ENCODE measurements at places on chromosomes 3 and 15. TPM values are rescaled to one million over a fixed set of nuclear protein-coding genes. Genes with fewer than 3 reads are reported as not detected.

Gene ARGFX
- total RNA-seq: not detected

Gene STRIT1
- total RNA-seq: not detected

Gene ERICH6
- not detected for total RNA-seq

Gene ATP10A
- not detected for total RNA-seq

Gene MUC20
- total RNA-seq: 98.1 TPM

Gene SLC9C1
- not detected for total RNA-seq

Gene ZPLD1
- total RNA-seq: not detected

Gene TRIM69
- 17.4 TPM for total RNA-seq

All from PC-9 (cell line).